ENCODE measurements at places on chromosomes 5 and 9.

- DNase-seq, result no peak
Observed at GRCh38 chr5:128253880-128254279, 170.3 kb downstream of the SLC12A2 start.

DNA sequence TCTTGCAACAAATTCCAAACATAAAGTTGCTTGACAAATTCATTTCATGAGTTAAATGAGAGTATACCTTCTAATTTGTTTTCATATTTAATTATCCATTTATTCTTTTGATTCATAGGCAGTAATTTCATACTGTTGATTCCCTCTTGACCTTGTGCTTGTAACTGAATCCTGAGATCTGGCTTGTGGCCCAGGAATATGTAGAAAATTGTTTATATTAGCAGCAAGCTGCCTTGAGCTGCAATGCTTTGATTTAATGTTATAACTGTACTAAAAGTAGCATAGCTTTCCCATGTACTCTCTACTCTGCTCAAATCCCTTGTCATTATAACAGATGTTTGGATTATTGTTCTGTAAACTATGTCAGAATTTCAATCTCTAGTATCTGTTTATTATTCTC, 780.7 kb downstream of the NR2F1-AS1 start:
- DNase-seq, result no peak

- no peak for DNase-seq
Observed at GRCh38 chr9:37187292-37187691, 66.9 kb downstream of the ZCCHC7 start.

DNA sequence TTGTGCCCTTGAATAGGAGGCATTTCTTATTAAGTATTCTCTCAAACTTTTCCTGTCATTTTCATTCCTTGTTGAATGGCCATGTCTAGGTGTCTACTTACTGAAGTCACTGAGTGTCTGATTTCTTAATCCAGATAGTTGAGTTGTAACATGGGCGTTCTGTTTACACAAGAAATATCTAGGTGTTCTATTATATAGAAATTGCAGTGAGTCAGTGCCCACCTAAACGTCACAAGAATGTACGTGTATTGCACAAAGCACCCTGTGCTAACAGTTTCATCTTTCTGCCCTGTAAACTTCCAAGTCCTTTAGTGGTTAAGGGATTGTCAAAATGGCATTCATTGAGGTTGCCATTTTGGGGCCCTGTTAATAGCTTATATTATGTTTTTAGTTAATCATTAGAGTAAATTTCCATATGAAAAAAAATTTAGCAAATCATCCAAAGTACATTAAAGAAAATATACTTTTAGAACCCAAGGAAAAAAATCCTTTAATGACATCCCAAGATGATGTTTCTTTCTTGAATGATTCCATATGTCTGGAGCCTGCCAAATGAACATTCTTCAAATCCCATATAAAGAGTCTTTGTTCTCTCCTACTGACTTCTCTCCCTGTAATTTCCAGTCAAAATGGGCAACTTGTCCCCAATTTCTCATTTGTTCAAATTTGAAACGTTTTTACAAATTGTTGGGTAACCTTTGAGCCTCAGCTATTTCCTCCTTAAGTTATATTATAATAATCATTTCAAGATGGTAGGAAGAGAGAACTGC, 114.2 kb downstream of the GOLPH3 start:
- no peak for DNase-seq

- no peak for DNase-seq
Observed at GRCh38 chr9:13505797-13506196, 226.3 kb upstream of the MPDZ start.

Data from activated CD4-positive, CD25-positive, alpha-beta regulatory T cell treated with anti-CD3 and anti-CD28 coated beads, Interleukin-2, amount 50 U/mL, for 16 hours (primary cell).